Pancreas (tissue), 10 donors: ENCODE measurements at places on chromosomes 11 and 22.

- no peaks in the 10 kb centered on the region for H3K4me1 ChIP-seq
- DNase-seq, result no peak
- H3K36me3 ChIP-seq, result no peaks in the 10 kb centered on the region
- H3K27me3 ChIP-seq, result no peaks in the 10 kb centered on the region
- H3K4me3 ChIP-seq, result no peak overlapping the region
- H3K27ac ChIP-seq, result no peak overlapping the region
Measured at GRCh38 chr11:67616431-67617242, 9.9 kb downstream of the NDUFV1 start.

- no peaks in the 10 kb centered on the region for H3K36me3 ChIP-seq
- H3K27me3 ChIP-seq, result no peaks in the 10 kb centered on the region
- no peak for DNase-seq
- no peak overlapping the region for H3K4me3 ChIP-seq
- H3K4me1 ChIP-seq, result no peaks in the 10 kb centered on the region
Measured at GRCh38 chr11:9077164-9077563, 14.2 kb downstream of the SCUBE2 start.

- no peaks in the 10 kb centered on the region for H3K27me3 ChIP-seq
- no peak overlapping the region for H3K4me3 ChIP-seq
- no peak for DNase-seq
- H3K4me1 ChIP-seq, result no peaks in the 10 kb centered on the region
- H3K27ac ChIP-seq, result no peak overlapping the region
Measured at GRCh38 chr11:55714982-55715888, 53.2 kb downstream of the OR4C6 start.

DNA sequence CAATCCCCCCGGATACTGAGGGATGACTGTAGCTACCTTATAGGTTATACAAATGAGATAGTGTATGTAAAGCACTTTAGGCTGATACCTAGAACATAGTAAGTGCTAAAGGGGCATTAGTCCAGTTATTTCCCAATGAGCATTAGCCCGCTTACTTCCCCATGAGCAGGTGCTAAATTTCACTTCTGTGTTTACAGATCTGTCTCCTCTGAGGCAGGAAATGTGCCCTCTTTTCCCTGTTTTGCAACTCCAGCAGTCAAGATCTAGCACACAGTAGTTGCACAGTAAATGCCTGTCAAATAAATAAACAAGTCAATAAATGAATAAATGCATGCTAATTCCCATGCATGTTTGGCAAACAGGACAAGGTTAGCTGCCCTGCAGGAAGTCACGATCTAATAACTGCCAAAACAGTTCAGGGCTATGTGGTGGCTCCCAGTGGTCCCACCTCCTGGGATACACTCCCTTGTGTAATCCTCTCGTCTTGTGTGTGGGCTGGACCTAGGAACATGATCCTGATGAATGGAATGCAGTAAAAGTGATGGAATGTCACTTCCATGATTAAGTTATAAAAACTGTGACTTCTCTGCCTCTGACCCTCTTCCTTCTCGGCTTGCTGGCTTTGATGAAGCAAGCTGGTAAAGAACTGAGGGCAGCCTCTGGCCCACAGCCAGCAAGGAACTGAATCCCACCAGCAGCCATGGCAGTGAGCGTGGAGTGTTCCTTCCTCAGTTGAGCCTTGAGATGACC is 459.0 kb downstream of the SOX6 start:
- H3K27me3 ChIP-seq, result no peaks in the 10 kb centered on the region
- no peak overlapping the region for H3K4me3 ChIP-seq
- no peak for DNase-seq
- no peaks in the 10 kb centered on the region for H3K36me3 ChIP-seq

- no peak for DNase-seq
- no peak overlapping the region for H3K27ac ChIP-seq
- H3K4me1 ChIP-seq, result no peaks in the 10 kb centered on the region
- no peaks in the 10 kb centered on the region for H3K27me3 ChIP-seq
Measured at GRCh38 chr22:44192098-44192815, 11.5 kb downstream of the PARVG start.

GRCh38 chr11:28632338-28632737 is 524.1 kb downstream of the METTL15 start:
- no peaks in the 10 kb centered on the region for H3K27me3 ChIP-seq
- no peak overlapping the region for H3K27ac ChIP-seq
- no peak overlapping the region for H3K4me3 ChIP-seq

- H3K4me3 ChIP-seq, result no peak overlapping the region
- no peaks in the 10 kb centered on the region for H3K4me1 ChIP-seq
- no peaks in the 10 kb centered on the region for H3K27me3 ChIP-seq
- H3K27ac ChIP-seq, result no peak overlapping the region
- DNase-seq, result peak; percentile 49
Measured at GRCh38 chr11:134346101-134346975, 14.6 kb downstream of the GLB1L2 start.

DNA sequence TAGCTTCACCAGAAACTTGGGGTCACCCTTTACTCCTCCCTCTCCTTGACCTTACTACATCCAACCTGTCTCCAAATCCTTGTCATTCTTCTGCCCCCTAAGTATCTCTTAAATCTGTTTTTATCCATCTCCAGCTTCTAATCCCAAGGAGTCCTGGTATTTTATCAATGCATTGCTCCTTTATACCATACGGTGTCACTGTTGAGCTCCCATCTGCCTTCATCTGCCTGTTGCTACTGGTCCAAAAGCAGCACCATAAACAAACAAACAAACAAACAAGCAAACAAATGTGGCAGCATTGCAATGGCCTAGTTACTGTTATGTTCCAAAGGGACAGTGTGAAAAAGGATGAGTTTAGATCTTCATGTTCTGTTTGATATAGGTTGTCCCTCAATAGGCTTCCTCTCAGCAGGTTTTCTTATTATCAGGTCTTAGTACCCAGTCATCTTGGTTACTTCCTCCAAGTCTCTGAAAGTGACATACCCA is 34.2 kb downstream of the DNHD1 start:
- H3K4me1 ChIP-seq, result no peaks in the 10 kb centered on the region
- no peak for DNase-seq
- no peak overlapping the region for H3K4me3 ChIP-seq
- H3K36me3 ChIP-seq, result no peaks in the 10 kb centered on the region
- no peaks in the 10 kb centered on the region for H3K27me3 ChIP-seq

DNA sequence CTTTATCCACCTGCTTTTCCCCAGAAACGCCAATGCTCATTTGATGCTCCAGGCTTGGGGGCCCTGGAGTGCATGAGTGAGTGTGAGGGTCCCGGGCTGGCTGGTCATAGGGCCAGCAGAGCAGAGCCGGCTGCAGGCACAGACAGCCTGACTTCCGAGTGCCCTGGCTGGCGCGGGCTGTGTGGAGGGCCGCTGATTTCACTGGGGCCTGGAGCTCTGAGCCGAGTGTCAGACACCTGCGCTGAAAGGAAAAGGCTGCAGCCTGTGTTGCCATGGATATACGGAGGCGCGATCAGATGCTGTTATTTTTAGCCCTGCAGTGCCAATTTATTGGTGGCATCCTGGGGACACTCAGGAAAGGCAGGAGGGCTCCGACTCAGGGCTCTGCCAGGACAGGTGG is 87.6 kb downstream of the ST3GAL4 start:
- H3K4me3 ChIP-seq, result no peak overlapping the region
- H3K27ac ChIP-seq, result no peak overlapping the region
- no peaks in the 10 kb centered on the region for H3K27me3 ChIP-seq
- H3K4me1 ChIP-seq, result no peaks in the 10 kb centered on the region

DNA sequence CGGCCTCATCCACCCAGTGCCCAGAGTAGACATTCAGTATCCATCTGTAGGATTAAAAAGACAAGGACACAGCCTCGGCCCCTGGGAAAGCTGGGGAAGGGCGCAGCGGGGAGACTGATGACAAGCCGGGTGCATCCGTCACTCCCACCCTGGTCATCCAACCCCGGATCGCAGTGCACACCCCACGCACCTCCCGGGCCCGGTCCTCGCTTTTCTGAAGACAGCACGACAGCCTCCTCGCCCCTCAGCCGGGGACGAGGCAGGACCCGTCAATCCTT is 1.1 kb downstream of the FCHSD2 start:
- no peaks in the 10 kb centered on the region for H3K36me3 ChIP-seq
- peak overlapping the region; percentile 97 for H3K27ac ChIP-seq
- peak; percentile 60 for DNase-seq
- H3K4me1 ChIP-seq, result peaks cover 18% of the 10 kb centered on the region

DNA sequence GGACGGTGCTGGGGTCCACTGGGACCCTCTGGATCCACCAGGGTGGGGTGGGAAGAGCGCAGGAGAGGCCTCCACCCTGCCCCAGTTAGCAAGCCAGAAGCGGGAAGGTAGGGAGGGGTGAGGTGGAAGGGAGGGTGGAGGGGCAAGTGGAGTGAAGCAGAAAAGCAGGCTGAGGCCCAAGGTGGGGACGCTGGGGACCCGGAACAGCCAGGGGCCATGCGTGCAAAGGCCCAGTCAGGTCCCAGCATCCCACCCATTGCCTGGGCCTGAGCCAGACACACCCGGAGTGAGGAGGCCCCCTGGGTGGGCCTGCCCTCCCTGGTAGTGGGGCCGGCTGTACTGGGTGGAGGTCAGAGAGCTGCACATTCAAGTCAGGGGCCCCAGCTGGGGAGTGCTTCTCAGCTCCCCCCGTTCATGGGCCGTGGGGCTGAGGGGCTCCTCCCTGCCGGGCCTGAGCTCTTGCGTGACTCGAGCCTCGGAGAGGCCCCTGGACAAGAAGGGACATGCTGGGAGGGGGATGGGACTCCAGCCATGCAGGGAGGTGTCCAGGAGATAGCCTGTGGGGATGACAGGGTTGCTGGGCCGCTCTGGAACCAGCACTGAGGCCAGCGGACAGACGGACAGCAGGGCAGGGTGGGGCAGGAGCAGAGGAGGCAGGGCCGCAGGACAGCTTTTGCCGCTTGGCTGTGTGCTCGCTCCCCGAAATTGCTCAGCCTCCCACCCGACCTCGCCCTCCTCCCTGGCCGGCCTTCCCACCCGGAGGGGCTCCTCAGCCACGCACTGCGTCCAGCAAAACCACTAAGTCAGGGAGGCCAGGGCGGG is 7.7 kb downstream of the TNNT3 start:
- no peaks in the 10 kb centered on the region for H3K36me3 ChIP-seq
- H3K4me3 ChIP-seq, result no peak overlapping the region
- no peaks in the 10 kb centered on the region for H3K4me1 ChIP-seq
- no peaks in the 10 kb centered on the region for H3K27me3 ChIP-seq
- DNase-seq, result no peak

- no peaks in the 10 kb centered on the region for H3K27me3 ChIP-seq
- H3K4me1 ChIP-seq, result no peaks in the 10 kb centered on the region
- DNase-seq, result no peak
- H3K4me3 ChIP-seq, result no peak overlapping the region
Measured at GRCh38 chr11:11119917-11120316, 233.1 kb downstream of the CSNK2A3 start.

- no peak for DNase-seq
- peaks cover 11% of the 10 kb centered on the region for H3K27me3 ChIP-seq
- no peak overlapping the region for H3K27ac ChIP-seq
- no peaks in the 10 kb centered on the region for H3K4me1 ChIP-seq
- no peaks in the 10 kb centered on the region for H3K36me3 ChIP-seq
Measured at GRCh38 chr11:64716473-64717267, 6.3 kb downstream of the NRXN2 start.

GRCh38 chr11:134819041-134819440 is 407.0 kb upstream of the B3GAT1 start:
- H3K4me1 ChIP-seq, result no peaks in the 10 kb centered on the region
- no peak overlapping the region for H3K4me3 ChIP-seq
- no peaks in the 10 kb centered on the region for H3K27me3 ChIP-seq
- DNase-seq, result no peak
- no peak overlapping the region for H3K27ac ChIP-seq

DNA sequence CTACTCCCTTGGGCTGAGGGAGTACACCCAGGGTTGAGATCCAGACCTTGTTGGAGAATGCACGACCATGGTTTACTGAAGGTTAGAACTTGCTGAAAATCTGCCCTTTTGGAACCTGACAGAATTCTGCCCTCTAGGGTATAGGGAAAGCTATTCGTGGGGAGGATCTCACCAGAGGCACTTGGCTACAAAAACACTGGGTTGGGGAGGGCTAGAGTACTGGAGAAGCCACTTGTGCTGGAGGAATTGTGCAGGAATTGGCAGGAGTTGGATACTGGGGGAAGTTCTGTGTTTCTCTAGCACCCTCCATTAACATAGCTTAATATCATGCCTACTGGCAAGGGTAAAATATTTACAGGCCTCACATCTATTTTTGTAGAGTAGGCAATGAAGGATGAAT is 55.8 kb downstream of the PPME1 start:
- H3K27ac ChIP-seq, result no peak overlapping the region
- H3K4me3 ChIP-seq, result no peak overlapping the region
- DNase-seq, result no peak

- H3K27ac ChIP-seq, result no peak overlapping the region
- H3K36me3 ChIP-seq, result no peaks in the 10 kb centered on the region
- no peaks in the 10 kb centered on the region for H3K27me3 ChIP-seq
- no peak overlapping the region for H3K4me3 ChIP-seq
- H3K4me1 ChIP-seq, result peaks cover 7% of the 10 kb centered on the region
- no peak for DNase-seq
Measured at GRCh38 chr11:116970485-116971292, 127.5 kb downstream of the SIK3 start.

- no peaks in the 10 kb centered on the region for H3K36me3 ChIP-seq
- no peaks in the 10 kb centered on the region for H3K27me3 ChIP-seq
- no peak overlapping the region for H3K4me3 ChIP-seq
- no peak for DNase-seq
- H3K4me1 ChIP-seq, result no peaks in the 10 kb centered on the region
- no peak overlapping the region for H3K27ac ChIP-seq
Measured at GRCh38 chr11:85815186-85815931, 4.4 kb upstream of the SYTL2 start.

GRCh38 chr11:15937601-15938120 is 418.7 kb downstream of the SOX6 start:
- H3K4me1 ChIP-seq, result no peaks in the 10 kb centered on the region
- no peaks in the 10 kb centered on the region for H3K36me3 ChIP-seq
- H3K27me3 ChIP-seq, result no peaks in the 10 kb centered on the region
- no peak overlapping the region for H3K27ac ChIP-seq
- H3K4me3 ChIP-seq, result no peak overlapping the region

- no peaks in the 10 kb centered on the region for H3K36me3 ChIP-seq
- no peak overlapping the region for H3K4me3 ChIP-seq
- peaks cover 12% of the 10 kb centered on the region for H3K4me1 ChIP-seq
- no peaks in the 10 kb centered on the region for H3K27me3 ChIP-seq
- no peak overlapping the region for H3K27ac ChIP-seq
- no peak for DNase-seq
Measured at GRCh38 chr11:77421041-77421723, 52.7 kb downstream of the PAK1 start.

DNA sequence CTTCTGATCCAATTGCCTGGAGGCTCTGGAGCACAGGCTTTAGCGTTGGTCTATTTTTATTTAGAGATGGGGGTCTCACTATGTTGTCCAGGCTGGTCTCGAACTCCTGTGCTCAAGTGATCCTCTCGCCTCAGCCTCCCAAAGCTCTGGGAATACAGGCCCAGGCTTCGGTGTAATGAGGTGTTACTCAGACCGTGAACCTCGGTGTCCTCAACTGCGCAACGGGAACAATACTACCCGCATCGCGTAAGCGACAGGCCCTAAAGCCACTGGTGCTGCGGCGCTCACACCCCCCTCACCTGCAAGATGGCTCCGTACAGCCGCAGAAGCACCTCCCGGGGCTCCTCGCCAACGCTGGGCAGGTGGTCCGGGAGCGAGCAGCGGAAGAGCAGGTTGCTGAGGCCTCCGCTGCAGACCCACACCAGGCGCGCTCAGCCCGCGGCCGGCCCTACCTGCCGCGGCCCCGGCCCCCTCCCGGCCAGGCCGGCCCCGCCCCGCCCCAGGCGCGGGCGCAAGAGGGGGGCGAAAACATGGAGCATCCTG is 628 bp downstream of the CHKB start:
- H3K4me1 ChIP-seq, result peaks cover 10% of the 10 kb centered on the region
- H3K27ac ChIP-seq, result peak overlapping the region; percentile 96
- H3K4me3 ChIP-seq, result peak overlapping the region; percentile 70
- no peak for DNase-seq
- H3K36me3 ChIP-seq, result no peaks in the 10 kb centered on the region
- no peaks in the 10 kb centered on the region for H3K27me3 ChIP-seq

- H3K27ac ChIP-seq, result no peak overlapping the region
- no peaks in the 10 kb centered on the region for H3K27me3 ChIP-seq
- DNase-seq, result no peak
Measured at GRCh38 chr11:127640561-127641451, 640.2 kb upstream of the KIRREL3 start.
